ENCODE measurements at places on chromosomes 11 and 22. TPM values are rescaled to one million over a fixed set of nuclear protein-coding genes. Genes with fewer than 3 reads are reported as not detected.

Gene BDNF
- total RNA-seq: 64.3 TPM

Gene RAG2
- not detected for total RNA-seq

Gene SYT13
- total RNA-seq: not detected

Gene BCO2
- total RNA-seq: 0.83 TPM

Gene PGM2L1
- total RNA-seq: 2.6 TPM

Gene SLC29A2
- not detected for total RNA-seq

Gene ZNF215
- 3.9 TPM for total RNA-seq

Gene MUC6
- total RNA-seq: not detected

Gene CYB5R2
- total RNA-seq: 11.7 TPM

Gene TRIM66
- total RNA-seq: 7.4 TPM

Gene GDPD4
- total RNA-seq: not detected

Gene ENTHD1
- total RNA-seq: not detected

Gene C11orf42
- not detected for total RNA-seq

Gene SGSM1
- not detected for total RNA-seq

Gene LRRC32
- total RNA-seq: 0.88 TPM

DNA sequence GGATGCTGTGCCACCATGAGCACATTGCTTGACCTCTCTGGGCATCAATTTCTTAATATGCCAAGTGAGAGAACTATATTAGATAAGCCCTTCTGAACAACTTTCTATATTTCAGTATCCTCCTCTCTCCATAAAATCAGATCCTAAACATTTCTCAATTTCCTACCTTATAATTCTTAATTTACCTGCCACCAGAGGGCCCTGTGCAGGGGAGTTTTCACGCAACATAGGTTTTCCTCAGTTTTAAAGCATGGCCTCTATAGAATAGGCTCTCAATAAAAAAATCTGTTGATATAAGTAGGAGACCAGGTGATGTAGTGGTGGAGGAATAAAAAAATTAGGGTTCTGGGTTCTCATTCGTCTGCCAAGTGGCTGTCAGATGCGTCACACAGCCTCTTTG, 83.7 kb upstream of the DBX1 start:
- peaks cover 12% of the 10 kb centered on the region for H3K27me3 ChIP-seq
- no peak overlapping the region for H3K27ac ChIP-seq
- H3K36me3 ChIP-seq: no peaks in the 10 kb centered on the region
- H3K4me1 ChIP-seq: no peaks in the 10 kb centered on the region

DNA sequence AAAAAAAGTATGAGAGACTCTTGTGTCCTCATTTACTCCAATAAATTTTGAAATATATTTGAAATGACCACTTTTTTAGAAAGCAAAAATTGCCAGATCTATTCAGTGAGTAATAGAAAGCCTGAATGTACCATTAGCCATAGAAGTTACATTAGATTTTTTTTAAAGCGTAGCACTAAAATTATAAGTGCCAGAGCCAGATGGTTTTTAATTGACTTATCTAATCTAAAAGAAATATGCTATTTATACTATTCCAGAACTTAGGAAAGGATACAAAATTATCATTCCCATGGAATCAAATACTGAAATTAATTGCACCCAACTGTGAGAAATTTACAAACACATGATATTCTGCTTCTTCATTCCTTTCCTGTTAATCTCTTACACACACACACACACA, 64.4 kb upstream of the SLC17A6 start:
- H3K36me3 ChIP-seq: no peaks in the 10 kb centered on the region
- DNase-seq: no peak
- no peak overlapping the region for H3K27ac ChIP-seq

DNA sequence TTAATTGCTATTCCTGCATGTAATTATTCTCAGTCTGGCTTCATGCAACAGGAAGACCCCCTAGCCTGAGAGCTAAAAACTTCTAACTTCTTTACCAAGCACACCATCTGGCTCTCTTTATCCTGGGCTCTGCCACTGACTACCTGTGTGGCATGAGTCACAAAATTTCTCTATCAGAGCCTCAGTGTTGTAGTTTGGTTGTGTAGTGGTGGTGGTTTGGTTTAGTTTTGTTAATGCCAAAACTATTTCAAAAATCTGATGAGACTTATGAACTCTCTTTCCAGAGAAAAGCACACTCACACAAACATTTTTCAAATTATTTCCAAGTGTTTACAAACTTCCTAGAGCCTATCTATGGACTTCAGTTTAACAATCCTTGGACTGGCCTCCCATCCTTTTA, 7.5 kb upstream of the IL17RA start:
- H3K36me3 ChIP-seq: no peaks in the 10 kb centered on the region
- H3K27me3 ChIP-seq: peaks cover 4% of the 10 kb centered on the region
- peak; percentile 80 for DNase-seq
- H3K27ac ChIP-seq: peak overlapping the region; percentile 75
- peak overlapping the region; percentile 36 for H3K4me3 ChIP-seq

- no peak overlapping the region for H3K4me3 ChIP-seq
- H3K27ac ChIP-seq: no peak overlapping the region
- H3K36me3 ChIP-seq: peaks cover 4% of the 10 kb centered on the region
- DNase-seq: no peak
- no peaks in the 10 kb centered on the region for H3K4me1 ChIP-seq
- H3K27me3 ChIP-seq: peaks cover 42% of the 10 kb centered on the region
These were observed 114.5 kb downstream of the TIMP3 start for GRCh38 chr22:32916025-32916424.

- DNase-seq: no peak
- H3K4me1 ChIP-seq: peaks cover 20% of the 10 kb centered on the region
- peaks cover 3% of the 10 kb centered on the region for H3K27me3 ChIP-seq
- H3K27ac ChIP-seq: no peak overlapping the region
These were observed 12.2 kb downstream of the LSP1 start for GRCh38 chr11:1864831-1865665.

DNA sequence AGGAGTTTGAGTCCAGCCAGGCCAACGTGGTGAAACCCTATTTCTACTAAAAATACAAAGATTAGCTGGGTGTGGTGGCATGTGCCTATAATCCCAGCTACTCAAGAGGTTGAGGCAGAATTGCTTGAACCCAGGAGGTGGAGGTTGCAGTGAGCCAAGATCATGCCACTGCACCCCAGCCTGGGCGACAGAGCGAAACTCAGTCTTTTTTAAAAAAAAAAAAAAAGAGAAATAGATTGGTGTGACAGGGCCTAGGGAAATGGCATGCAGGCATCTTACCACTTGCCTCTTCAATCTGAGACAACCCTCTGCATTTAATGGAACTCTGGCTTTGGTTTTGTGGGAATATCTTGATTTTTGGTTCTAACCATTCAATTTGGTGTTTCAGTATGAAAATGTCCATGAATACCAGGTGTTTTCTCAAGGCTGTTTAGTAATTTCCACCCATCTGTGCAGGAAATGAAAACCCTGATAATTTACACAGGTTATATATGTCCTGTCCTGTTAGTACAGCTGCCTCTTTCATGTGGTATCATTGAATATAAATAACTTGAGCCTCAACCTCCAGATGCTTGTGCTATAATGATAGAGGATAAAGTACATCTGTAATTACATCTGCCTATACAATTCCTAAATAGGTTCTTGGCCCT, 8.4 kb downstream of the XBP1 start:
- peaks cover 5% of the 10 kb centered on the region for H3K27me3 ChIP-seq
- no peak overlapping the region for H3K4me3 ChIP-seq
- peaks cover 28% of the 10 kb centered on the region for H3K36me3 ChIP-seq
- H3K4me1 ChIP-seq: peaks cover 8% of the 10 kb centered on the region

DNA sequence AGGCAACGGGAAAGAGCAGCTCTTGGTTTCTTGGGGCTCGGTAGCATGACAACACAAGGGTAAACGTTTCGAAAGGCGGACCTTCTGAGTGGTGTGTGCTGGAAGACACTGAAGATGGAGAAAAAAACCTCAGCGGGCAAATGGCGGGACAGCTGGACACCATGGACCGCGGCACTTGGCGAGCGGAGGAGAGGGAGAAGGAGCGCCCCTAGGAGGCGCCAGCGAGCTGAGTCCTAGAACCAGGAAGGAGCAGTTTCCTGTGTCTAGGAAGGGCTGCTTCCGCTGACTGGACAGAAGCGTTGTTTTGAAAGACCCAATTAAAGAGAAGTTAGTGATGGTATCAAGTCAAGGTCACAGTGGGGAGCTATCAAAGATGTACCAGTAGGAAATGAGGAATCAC, 44.0 kb upstream of the OPCML start:
- H3K27me3 ChIP-seq: peaks cover 3% of the 10 kb centered on the region
- no peak overlapping the region for H3K4me3 ChIP-seq
- no peak for DNase-seq
- H3K27ac ChIP-seq: no peak overlapping the region
- H3K36me3 ChIP-seq: peaks cover 12% of the 10 kb centered on the region

GRCh38 chr22:50226063-50226874, 18.6 kb downstream of the TUBGCP6 start:
- peaks cover 13% of the 10 kb centered on the region for H3K36me3 ChIP-seq
- DNase-seq: no peak
- H3K27me3 ChIP-seq: no peaks in the 10 kb centered on the region
- no peak overlapping the region for H3K4me3 ChIP-seq
- H3K4me1 ChIP-seq: no peaks in the 10 kb centered on the region
- no peak overlapping the region for H3K27ac ChIP-seq

DNA sequence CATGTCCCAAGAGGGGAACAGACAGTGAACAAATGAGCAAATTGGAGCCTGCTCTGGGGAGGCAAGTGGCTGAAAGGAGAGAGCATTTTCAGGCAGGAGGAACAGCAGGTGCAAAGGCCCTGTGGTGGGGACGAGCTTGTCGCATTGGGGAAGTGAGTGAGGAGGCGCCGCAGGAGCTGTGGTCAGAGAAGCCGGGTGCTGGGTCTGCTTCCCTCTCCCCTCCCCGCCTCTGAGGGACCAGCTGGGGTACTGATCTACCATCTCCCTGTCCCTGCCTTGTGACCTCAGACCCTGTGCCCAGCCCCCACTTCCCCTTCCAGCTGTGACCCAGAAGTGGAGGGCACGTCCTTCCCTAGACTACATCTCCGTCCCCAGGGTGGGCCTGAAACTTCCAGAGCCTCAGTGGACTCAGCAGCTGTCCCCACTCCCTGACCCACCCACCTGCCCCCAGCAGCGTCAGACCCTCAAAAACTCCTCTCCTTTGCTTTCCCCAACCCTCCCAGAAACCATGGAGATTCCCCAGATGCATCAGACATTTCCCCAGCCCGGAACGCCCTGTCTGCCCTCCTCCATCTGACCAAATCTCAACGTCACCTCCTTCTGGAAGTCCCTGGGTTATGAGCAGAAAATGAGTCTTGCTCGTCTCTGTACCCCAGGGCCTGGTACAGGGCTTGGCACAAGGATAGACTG, 19.7 kb upstream of the PDGFB start:
- H3K27me3 ChIP-seq: peaks cover 4% of the 10 kb centered on the region
- H3K4me1 ChIP-seq: peaks cover 18% of the 10 kb centered on the region
- no peak overlapping the region for H3K27ac ChIP-seq
- H3K4me3 ChIP-seq: no peak overlapping the region
- peaks cover 19% of the 10 kb centered on the region for H3K36me3 ChIP-seq
- DNase-seq: no peak

- no peak overlapping the region for H3K4me3 ChIP-seq
- no peak for DNase-seq
- H3K27ac ChIP-seq: no peak overlapping the region
- H3K4me1 ChIP-seq: peaks cover 36% of the 10 kb centered on the region
- no peaks in the 10 kb centered on the region for H3K36me3 ChIP-seq
- H3K27me3 ChIP-seq: 0 out of 2 replicates have a peak, but pooled peaks cover 3% of the 10 kb centered on the region
These were observed 25.6 kb upstream of the RRM1 start for GRCh38 chr11:4068962-4069361.

DNA sequence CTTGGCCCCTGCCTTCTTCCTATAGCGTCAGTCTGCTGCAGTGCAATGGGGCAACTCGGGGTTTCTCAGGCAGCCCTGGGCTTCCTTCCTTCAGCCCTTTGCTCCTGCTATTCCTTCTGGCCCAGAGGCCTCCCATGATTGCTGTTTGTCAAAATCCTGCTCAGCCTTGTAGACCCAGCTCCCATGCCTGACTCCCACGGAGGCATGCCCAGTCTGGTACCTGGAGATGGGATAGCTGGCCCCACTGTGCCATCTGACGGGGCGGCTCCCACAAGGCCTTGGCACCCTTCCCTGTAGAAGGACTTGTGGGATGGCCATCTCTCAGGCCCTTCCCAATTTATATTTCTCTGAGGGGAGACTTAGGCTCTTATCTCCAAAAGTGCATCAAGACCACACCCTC, 590 bp upstream of the CD6 start:
- no peak for DNase-seq
- no peak overlapping the region for H3K4me3 ChIP-seq
- H3K27me3 ChIP-seq: peaks cover 48% of the 10 kb centered on the region
- no peaks in the 10 kb centered on the region for H3K4me1 ChIP-seq

DNA sequence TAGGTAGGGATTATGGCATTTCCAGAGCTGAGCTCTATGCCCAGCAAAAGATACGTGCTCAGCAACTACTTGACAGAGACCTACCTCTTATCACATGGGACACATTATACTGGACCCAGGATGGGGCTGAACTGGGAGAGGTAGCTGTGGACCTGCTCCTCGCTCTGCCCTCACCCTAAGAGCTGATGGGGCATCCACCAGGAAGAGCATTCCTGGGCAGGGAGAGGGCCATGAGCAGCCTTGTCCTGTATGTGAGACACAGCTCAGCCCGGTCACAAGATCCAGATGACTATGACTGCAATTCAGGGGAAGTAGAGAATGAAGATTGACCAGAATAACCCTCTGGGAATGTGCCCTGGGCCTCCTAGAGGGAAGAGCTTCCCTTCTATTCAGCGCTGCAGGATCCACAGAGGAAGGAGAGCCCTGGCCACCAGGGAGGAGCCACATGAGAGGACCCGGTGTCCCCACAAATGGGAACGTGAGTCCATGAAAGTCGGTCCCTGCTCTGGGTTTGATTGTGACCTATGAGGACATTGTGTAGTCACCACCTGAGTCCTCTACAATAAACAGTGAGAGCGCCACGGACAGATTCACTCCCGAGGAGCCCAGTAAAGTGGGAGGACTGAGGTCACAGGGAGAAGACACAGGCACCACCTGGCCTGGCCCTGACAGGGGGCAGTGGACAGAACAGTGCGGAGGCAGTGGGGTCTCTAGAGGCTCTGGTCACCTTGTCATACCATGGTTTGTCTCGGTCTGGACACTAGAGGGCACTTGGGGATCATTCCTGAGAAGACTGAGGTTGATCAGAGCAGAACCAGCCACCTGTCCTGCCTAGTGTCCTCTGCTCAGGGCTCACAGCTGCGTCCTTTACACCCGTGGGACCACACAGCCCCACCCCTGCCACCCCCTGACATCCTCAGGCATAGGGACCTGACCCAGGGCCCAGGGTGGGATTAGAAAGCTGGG, 99.5 kb downstream of the ZNF280B start:
- no peak for DNase-seq
- H3K27ac ChIP-seq: no peak overlapping the region
- H3K36me3 ChIP-seq: no peaks in the 10 kb centered on the region

- DNase-seq: no peak
- H3K4me1 ChIP-seq: no peaks in the 10 kb centered on the region
- peaks cover 5% of the 10 kb centered on the region for H3K27me3 ChIP-seq
- H3K4me3 ChIP-seq: no peak overlapping the region
- H3K36me3 ChIP-seq: no peaks in the 10 kb centered on the region
These were observed 208.1 kb upstream of the TENM4 start for GRCh38 chr11:79648766-79649520.

DNA sequence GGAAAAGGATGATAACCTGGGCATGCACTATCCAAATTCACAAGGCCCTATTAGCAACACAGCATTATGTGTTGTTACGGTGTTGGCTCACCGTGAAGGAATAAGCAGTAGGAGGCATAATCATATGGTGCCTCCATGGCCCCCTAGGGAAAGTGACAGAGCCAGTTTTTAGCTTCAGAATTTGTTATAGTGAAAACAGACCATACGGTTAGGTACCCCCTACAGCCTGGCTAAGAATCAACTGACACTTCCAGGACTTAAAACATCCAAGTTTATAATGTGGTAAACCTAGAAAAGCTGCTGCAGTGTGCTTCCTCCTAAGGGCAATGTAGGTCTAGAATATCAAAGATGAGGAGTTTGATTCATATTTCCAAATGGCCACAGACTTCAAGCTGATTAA, 30.4 kb downstream of the KIF18A start:
- peaks cover 30% of the 10 kb centered on the region for H3K36me3 ChIP-seq
- no peak for DNase-seq
- no peaks in the 10 kb centered on the region for H3K27me3 ChIP-seq
- H3K27ac ChIP-seq: no peak overlapping the region
